ENCODE measurements at places on chromosomes 1 and 21.

DNA sequence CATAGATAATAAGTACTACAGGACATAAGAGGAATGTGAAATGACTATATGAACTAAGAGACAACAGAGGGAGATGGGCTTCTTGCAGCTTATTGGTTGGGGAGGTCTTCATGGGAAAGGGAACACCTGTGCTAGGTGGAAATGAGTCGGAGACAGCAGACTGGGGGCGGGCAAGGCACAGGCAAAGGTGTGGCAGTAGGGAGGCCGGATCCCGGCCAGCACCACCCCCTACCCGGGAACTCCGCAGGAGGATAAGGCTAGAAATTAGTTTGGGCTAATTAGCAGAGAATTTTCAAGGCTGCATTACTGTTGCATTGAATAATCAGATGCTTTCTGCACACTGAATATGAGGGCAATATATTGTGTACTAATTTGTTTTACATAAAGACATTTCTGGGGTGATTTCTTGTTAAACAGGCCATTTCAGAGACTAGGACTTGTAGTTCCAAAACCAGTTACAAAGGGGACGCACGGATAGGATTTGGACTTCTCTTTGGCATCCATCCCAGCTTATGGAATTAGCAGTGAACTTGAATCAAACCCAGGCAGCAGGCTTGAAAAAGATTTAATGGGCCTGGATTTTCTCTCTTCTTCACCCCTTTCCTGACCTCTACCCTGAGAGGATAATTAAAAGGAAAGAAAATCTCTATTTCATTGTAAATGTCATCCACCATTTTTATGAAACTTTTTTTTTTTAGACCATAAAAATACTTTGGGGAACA lies 2.2 kb upstream of the HUNK start:
- DNase-seq, result peak; percentile 53

DNA sequence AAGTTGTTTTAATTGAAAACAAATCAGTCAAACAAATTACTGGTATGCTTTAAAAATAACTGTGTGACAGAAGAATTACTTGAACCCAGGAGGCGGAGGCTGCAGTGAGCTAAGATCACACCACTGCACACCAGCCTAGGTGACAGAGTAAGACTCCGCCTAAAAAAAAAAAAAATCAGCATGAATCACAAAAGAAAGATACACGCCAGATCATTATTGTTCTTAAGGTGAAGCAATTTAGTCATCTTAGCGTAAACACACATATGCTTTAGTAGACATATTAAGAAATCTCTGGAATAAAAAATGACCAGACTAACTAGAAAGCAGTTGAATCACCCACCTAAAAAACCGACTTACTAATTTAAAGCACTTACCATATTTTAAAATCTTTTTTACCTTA lies 20.2 kb downstream of the RERE start:
- DNase-seq, result no peak

- DNase-seq, result no peak
Observed at GRCh38 chr1:44170281-44170823, 28.9 kb upstream of the KLF18 start.

DNA sequence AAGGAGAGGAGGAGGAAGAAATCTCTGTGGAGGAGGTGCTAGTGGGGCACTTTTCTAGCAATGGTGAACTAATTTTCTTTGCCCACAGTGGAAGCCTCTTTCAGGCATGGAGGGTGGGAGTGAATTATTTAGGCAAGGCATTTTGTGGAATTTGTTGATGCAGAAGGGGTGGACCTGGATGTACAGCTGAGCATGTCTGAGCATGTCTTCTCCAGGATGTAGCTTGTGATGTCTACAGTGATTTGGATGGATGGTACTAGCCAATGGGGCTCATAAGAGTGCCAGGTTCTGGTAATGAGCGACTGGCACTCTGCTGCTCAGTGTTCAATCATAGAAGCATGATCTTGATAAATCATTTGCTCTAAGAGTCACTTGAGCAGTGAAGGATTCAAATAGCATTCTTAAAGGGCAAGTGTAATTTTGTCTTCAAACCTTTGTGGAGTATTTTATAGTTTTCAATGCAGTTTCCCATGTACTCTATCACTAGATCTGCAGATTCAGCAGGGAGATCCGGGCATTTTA lies 153.9 kb upstream of the LMO4 start:
- DNase-seq, result no peak

- DNase-seq, result no peak
Observed at GRCh38 chr21:34743831-34744230, 75.0 kb downstream of the CLIC6 start.

DNA sequence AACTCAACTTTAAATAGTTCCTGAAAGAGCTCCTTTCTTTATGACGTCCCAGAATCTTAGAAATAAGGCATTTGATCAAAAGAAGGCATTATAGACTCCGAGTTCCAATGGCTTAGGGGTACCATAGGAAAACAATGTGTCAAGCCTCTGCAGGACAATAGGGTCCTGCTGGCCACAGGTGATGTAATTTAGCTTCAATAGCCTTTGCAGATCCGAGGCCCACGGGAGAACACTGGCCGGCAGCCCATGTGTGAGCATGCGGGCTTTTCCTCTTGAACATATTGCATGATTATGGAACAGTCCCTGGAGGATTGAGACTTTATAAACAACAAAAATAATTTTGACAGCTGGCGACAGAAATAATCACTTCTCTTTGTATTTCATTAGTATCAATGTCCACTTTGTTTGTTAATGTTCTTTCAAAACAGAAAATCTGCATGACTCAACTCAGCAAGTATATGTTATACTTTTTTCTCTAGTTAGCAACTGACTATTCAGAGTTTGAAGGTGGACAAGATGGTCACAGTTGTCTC lies 49.0 kb upstream of the NR5A2 start:
- peak; percentile 20 for DNase-seq

Data from upper lobe of left lung (tissue), 6 donors.